NT2/D1 (cell line): ENCODE measurements at places on chromosomes 16 and 17.

DNA sequence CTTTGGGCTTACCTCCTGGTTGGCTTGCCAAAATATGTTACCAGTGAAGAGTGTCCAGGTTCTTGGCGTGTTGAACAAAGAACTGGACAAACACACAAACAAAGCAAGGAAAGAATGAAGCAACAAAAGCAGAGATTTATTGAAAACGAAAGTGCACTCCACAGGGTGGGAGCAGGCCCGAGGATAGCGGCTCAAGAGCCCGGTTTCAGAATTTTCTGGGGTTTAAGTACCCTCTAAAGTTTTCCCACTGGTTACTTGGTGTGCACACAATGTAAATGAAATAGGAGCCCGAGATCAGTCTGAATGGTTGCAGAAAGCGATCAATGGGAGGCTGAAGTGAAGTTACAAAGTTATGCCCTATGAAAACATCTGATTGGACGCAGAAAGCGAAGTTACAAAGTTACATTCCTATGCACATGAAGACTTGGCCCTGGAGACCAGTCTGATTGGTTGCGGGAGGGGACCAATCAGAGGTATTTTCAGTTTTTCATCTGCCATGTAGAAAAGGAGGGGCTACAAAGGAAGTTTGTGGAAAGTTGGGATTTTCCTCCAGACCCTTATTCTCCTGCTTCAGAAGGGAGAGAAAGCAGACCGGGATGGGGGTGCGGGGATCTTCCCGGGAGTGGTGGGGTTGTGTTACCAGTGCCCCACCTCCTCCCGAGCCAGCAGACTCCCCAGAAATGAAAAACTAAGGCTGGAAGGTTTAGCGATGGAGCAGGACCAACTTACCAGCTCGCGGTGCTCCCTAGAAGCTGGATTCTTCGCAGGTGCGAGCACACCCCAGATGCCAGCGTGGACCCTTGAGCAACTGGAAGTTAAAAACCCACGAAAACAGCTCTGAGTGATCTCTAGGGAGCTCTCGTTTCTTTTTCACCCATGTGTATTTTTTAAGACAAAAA, at the start of gene SLFN12:
Gene SLFN12 (minus strand): TSS at position 325 of the 899 bp plus-strand sequence. CDS start 9,472 bp downstream, outside the sequence.
- no peak for DNase-seq

GRCh38 chr16:24577167-24577566, 37.8 kb downstream of the RBBP6 start:
- no peak for DNase-seq

- DNase-seq, result no peak
These were observed 53.9 kb downstream of the VPS35L start for GRCh38 chr16:19609359-19609758.

- no peak for DNase-seq
These were observed 104.9 kb upstream of the TBX2 start for GRCh38 chr17:61294777-61295176.

DNA sequence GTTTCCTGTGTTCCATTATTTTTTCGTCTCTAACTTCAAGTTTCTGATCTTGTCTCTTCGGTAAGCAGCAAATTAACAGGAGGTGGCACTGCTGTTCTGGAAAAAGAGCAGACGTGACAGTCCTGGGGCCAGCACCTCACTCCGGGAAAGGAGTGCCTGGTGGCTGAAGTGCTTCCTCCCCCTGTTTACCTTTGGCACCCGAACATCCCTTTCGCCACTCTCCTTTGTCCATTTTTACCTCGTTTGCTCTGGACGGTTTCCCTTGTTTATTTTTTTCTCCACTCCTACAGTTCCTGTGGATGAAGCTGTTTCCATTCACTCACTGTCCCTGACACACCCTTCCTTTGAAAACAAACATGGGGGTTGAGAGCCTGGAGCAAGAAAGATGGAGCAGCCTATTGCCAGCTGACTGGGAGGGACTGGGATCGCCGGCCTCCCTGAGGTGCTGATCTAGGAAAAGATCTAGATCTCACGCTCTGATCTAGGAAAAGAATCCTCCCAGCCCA, 12.6 kb downstream of the SAP30BP start:
- DNase-seq, result no peak

- no peak for DNase-seq
These were observed 383.0 kb upstream of the PMFBP1 start for GRCh38 chr16:72554935-72555334.

- DNase-seq, result peak; percentile 46
These were observed at the start of gene BMERB1 for GRCh38 chr16:15434425-15435215. TSS of gene BMERB1 (plus strand) at chr16:15434588. CDS start at chr16:15434654, 66 bp downstream.

- DNase-seq, result no peak
These were observed 54.8 kb downstream of the VAC14 start for GRCh38 chr16:70746040-70746707.
